ENCODE measurements at places on chromosomes 4 and X.
A peak's percentile ranks its signal among the peaks of the same experiment; 100 is the strongest.

GRCh38 chrX:117680286-117680685, 436.3 kb downstream of the KLHL13 start:
- no peak for DNase-seq

DNA sequence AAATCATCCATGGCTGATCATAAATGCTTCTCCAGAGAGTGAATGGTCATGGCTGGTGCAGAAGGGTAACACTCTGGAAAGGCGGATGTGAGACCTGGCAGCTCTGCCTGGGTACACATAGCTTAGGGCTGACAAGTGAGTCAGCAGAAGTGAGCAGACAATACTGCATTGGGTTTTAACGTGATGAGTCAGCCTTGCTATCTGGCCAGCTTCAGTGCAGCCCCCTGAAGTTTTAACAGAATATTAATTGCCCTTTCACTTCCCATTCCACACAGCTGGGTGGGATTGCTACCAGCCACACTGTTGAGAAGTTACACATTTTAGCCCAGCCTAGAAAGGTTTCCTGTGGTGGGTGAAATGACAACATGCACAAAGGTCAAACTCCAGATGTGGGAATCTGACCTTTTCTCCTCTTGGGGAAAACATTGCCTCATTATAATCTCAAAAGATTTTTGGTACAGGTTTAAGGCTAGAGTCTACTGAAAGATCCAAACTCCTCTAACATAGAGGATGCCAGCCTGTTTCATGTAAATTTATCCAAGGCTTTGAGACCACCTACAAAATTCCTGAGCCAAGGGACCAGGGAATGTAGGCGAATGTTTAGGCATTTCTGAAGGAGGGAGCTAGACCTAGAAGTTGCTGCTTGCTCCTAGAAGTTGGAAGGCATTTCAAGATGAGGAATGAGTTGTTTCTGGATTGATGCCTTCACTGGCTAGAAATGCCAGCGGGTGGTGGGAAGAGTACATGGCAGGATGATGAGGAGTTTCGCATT, 230.3 kb upstream of the PGRMC2 start:
- DNase-seq, result peak; percentile 49

GRCh38 chrX:103615781-103616371, 8.1 kb downstream of the TCEAL3 start:
- no peak for DNase-seq

GRCh38 chrX:97405031-97405660, 521.4 kb downstream of the RPA4 start:
- no peak for DNase-seq

GRCh38 chrX:103399744-103400143, 23.4 kb downstream of the BEX3 start:
- DNase-seq, result no peak

DNA sequence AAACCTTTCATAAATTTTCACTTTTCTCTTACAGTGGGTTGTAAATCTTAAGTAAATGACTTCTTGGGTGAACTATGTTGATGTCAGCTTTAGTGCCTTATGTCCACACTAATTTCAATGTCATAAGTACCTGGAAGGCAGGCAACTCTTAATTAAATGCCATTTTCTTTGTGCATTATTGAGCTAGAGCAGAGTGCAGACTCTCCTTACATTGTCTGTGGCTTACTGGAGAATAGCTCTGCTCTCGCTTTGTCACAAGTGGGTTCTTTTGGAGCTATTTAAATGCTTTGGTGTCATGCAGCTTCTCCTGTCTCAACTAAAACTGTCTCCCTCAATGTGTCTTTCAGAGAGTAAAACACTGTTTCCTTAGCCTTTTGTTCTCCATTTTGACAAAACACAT, 411.6 kb downstream of the STIM2 start:
- no peak for DNase-seq

DNA sequence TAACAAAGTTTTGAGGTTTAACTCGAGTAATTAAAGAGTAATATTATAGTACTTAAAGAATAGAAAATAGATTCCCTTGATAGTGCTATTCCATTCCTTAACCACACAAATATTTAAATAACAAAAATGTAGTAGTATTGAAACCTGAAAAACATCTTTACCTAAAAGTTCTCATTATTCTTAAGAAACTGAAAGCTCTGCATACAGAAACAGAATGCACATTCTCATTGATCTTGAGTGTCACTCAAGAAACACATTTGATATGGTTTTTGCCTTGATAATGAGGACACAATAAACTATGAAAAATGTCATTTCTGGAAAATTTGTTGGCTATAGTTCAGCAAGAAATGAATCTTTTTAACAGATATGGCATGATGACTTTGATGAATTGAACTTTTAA, 268.5 kb downstream of the COL25A1 start:
- DNase-seq, result no peak

GRCh38 chr4:1982124-1983052, 26.4 kb downstream of the NELFA start:
- DNase-seq, result no peak

DNA sequence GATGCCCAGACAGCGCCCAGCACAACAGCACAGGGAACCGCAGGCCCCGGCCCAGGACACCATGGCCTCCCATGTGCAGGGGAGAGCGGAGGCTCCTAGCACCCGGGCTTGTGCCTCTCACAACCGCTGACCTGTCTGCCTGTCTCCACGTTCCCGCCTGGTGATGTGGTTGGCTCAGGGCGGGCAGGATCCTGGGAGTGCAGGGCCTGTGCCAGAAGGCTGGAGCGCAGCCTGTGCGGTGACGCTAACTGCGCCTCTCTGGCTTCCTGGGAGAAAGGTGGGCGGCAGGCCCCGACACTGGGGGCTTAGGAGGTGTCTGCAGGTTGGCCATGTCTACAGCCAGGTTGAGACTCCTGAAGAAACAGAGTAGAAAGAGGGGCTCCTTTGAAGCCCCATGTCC, 48.7 kb downstream of the CPZ start:
- no peak for DNase-seq

- no peak for DNase-seq
These were observed 42.9 kb downstream of the NDST3 start for GRCh38 chr4:118076958-118077766.

GRCh38 chrX:12947545-12948235, 27.2 kb upstream of the TMSB4X start:
- DNase-seq, result no peak

DNA sequence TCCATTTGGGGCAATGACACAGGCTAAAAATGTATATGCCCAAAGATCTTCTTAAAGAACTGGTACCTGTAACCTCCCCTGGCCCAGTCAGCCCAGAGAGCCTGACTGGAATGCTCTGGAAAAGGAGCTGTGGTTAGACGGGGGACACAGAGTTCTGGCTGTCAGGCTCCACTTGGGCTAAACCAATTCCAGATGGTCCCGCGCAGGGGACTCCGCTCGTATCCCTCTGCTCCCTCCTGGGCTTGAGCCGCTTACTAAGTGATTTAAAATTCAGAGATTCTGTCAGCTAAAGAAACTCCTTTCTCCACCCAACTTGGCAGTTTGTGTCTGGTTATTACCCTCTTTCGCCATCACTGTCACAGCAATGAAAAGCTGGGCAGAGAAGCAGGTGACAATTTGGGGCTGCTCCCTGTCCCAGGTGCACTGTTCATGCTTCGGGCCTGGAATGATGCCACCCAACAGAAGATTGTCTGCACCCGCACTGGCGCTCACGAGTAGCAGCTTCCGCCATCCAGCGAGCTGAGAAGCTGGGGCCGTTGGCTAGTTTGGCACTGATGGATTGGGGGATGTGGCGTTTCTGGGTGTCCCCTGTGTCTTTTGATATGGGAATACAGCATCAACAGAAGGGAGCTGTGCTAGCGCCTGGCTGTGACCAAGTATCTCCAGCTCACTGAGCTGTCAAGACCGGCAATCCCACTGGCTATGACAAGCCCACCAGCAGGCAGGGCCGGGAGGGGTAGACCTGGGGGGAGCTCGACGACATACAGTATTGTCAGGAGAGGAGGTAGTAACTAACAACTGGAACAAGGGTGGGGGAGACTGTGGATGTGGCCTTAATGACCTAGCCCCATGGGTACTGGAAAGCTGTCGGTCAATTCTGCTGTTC, 6.7 kb upstream of the IRAK1 start:
- DNase-seq, result no peak

DNA sequence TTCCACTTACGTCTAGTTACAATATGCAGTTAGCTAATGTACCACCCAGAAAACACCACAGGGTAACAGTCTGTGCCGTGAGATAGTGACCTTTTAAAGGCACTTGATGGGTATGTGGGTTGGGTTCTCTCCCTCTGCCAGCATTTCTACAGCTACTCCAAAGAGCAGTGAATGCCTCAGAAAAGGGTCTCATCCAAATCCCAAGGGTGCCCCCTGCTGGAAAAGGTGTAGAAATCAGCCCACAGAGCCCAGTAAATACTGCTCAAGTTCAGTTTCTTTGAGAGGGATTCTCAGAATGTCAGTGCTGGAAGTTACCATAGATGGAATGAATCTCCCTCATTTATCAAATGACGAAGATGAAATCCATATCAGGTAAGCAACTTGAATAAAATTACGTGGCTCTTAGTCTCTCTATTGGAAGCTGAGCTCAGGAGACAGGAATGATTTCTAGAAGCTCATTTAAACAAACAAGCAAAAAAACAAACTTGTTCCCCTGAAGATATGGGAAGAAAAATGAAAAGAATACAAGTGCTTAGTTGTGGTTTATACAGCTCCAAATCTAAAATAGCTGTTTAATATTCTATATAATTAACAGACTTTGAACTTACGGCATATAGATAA, 9.5 kb downstream of the RNF175 start:
- DNase-seq, result peak; percentile 78

- no peak for DNase-seq
These were observed 423.9 kb upstream of the PITX2 start for GRCh38 chr4:111046811-111047210.

GRCh38 chr4:8908206-8908893, 36.7 kb upstream of the HMX1 start:
- DNase-seq, result peak; percentile 9

- DNase-seq, result no peak
These were observed 91.2 kb downstream of the LRP2BP start for GRCh38 chr4:185304541-185304940.

- DNase-seq, result no peak
These were observed 775.6 kb downstream of the STIM2 start for GRCh38 chr4:27635936-27636913.

DNA sequence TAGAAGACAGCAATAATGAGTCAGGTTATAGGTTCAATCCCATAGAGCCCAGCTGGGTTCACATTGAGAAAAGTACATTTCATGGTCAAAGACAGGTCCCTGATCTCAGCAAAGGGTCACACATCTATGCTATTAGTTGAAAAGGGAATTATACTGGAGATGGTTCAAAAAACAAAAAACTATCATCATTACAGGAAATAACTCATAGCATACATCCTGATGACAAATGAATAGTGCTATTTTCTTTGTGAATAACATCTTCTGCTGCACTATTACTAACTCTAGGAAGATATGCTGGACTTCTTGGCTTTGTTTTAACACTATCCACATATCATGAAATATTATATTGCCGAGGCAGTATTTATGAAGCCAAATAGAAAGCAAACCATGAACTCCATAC, 202.5 kb upstream of the MAB21L2 start:
- DNase-seq, result no peak

GRCh38 chr4:40149960-40150385, 46.9 kb upstream of the RHOH start:
- DNase-seq, result peak; percentile 28

GRCh38 chr4:41257257-41257901, 651 bp downstream of the UCHL1 start:
- DNase-seq, result peak; percentile 56

DNA sequence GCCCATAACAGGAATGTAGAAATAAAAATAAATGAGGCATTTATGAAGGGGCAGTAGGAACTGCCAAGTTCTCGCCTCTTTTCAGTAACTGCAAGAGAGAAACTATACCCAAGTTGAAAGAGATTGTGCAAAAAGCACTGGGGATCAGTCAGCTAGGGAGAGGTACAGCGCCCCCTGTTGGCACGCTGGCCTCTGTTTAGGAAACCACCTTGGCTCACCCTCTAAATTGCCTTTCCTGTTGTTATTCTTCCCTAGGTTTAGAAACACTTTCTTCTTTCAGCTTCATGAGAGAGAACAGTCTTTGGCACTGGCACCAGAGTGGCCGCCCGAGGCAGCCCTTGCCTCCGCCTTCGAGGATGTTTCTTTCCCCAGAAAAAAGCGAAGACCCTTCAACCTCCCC, 348.5 kb downstream of the MID1IP1 start:
- DNase-seq, result peak; percentile 54

DNA sequence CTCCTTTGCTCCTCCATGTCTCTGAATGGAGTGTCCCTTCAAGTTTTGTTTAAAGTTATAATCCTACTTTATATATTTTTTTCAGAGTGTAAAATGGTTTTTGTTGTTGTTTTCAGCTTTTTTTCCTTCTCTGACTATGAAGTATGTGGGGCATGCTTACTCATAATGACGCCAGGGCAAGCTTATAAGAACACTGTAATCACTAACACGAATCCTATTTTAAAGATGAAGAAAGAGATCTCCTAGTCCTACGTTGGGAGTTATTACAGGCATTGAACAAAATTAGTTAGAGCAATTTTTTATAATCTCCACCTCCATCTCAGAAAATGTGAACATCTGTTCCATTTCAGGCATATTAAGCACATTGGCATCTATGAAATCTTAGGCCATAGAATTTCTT, 268.1 kb upstream of the MAGEB2 start:
- no peak for DNase-seq

DNA sequence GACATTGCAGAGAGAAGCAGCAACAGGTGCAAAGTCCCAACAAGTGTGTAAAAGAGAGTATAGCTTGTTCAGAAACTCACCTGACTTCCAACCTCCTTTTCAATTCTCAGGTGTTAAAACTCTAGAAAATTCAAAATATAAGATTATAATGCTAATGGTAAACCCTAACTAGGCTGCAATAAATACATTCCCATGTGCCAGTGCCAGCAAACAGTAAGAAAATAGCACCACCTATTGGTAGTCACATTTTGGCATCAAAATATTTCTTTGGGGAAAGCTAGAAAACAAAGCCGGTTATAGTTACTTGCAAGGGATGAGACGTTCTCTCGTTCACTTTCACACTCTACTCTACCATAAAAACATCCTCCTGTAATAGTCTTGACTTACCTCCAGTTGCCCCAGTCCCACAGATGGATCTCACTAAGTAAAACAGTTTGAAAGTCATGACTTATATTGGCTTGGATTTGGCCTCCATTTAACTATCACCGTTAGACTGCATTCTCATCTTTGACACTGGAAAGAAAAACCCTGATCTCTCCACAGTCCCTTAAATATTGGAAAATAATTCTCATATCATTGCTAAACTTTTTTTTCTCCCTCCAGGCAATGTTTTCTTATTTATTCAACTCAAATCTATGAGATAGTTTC, 9.6 kb downstream of the BMP3 start:
- no peak for DNase-seq

- no peak for DNase-seq
These were observed 260.2 kb downstream of the IL1RAPL1 start for GRCh38 chrX:28847423-28847822.

GRCh38 chrX:136725441-136726104, 55.2 kb downstream of the ARHGEF6 start:
- DNase-seq, result no peak

GRCh38 chr4:125483278-125483677, 168.5 kb downstream of the FAT4 start:
- no peak for DNase-seq

DNA sequence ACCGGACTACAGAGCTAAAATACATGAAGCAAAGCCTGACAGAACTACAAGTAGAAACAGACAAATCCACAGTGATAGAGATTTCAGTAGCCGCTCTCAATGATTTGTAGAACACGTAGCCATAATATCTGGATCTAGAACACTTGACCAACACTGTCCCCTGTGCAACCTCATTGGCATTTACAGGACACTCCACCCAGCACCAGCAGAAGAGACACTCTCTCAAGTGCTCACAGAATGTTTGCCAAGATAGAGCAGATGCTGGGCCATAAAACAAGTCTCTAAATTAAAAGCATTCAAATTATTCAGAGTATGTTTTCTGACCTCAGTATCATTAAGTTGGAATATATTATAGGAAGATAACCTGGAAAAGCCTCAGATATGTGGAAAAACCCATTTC, 21.7 kb downstream of the HTT start:
- no peak for DNase-seq
